SK-N-MC (cell line): ENCODE measurements at places on chromosomes 6 and 20.

- DNase-seq, result no peak
Measured at GRCh38 chr6:1057490-1058135, 254.3 kb upstream of the FOXQ1 start.

- DNase-seq, result no peak
Measured at GRCh38 chr6:10676403-10676802, 18.0 kb downstream of the C6orf52 start.

DNA sequence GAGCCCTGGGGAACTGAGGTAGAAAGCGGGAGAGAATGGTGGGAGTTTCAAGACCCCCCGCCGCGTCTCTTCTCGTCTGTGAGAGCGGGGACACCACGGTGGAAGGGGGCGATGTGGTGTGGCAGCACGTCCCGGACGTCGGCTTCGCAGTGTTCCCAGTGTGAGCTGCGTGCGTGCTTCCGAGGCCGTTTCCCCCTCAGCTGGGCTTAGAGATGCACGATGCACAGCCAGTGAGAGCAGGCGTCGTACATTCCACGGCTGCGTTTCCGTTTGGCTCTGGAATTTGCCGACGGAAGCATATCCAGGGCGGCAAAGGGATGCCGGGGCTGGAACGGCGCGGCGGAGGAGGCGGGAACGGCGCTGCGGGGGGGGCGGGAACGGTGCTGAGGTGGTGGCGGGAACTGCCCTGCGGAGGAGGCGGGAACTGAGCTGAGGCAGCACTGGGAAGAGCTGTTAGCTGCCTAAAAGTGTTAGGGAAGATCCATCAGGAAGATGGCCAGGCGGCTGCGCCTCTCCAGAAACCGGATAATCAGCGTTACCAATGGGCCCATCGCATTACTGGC, 37.7 kb downstream of the KIF25 start:
- peak; percentile 82 for DNase-seq

- no peak for DNase-seq
Measured at GRCh38 chr6:54194067-54194466, 82.8 kb downstream of the MLIP start.

- no peak for DNase-seq
Measured at GRCh38 chr6:133683308-133683580, 205.7 kb upstream of the TCF21 start.

- no peak for DNase-seq
Measured at GRCh38 chr6:151499551-151499950, 5.7 kb downstream of the CCDC170 start.

DNA sequence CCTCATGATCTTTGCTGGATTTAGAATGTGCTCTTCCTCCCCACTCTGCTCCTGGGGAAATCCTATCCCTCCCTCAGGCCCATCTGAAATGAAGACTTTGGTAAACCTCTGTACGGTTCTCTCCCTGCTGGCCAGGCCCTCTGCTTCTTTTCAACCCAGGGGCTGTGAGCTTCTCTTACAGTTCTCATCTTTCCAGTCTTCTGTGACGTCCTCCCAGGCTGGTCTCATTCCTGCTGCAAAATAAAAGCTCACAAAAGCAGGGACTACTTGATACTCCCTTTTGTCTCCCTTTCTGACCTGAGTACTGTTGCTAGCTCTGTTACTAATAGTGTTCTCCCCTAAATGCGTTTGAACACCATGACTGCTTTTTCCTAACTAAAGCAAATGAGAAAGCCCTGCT, 46.3 kb downstream of the UNC5CL start:
- DNase-seq, result no peak

DNA sequence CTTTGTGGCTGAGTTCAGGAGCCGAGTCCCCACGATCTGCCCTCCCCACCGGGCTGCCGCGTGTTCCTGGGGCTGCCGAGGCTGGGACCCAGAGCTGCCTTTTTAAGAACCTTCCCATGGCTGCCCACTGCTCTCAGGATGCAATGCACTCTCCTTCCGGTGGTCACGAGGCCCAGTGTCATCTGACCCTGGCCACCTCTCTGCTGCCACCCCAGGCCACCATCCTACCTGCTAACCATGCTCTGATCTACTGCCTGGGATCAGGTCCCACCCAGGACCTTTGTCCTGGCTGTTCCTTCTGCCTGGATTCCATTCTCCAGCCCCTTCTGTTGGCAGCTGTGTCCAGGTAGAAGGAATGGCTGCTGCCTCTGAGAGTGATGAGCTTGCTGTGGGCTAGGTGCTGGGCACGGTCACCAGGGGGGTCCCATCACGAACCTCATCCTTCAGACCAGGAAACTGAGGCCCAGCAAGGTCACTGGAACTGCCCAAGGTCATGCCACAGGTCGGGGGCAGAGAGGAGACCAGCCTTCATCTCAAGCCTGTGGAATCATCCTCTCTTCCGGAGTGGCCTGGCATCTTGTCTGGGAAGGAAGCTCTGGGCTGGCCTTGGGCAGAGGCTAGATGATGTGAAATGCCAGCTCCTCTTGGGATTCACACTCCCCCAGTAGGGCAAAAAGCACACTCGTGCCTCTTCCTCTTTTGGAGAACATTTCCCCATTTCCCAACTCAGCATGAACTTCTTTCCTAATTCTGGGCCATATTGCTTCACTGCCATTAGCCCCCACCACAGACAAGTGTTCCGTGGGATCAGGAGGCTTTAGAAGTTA, 20.5 kb downstream of the PCK1 start:
- DNase-seq, result no peak

GRCh38 chr6:105569706-105570105, 166.8 kb upstream of the PREP start:
- no peak for DNase-seq

DNA sequence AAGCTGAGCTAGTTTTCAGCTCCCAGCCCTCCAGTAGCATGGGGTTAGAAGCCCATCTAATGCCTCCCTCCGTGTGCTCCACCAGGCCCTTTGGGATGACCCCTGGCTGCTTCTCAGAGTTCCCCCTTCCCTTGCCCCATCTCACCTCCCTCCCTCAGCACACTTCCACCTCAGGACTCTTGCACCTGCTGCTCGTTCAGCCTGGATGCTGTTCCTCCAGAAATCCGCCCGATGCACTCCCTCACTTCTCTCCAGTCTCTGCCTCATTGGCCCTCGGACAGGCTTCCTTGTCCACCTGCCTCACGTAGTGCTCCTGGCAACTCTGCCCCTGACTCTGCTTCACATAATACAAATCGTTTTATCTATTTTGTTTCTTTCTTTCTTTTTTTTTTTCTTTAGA, 26.8 kb downstream of the FGD2 start:
- no peak for DNase-seq

GRCh38 chr20:14780508-14780907, 443.1 kb upstream of the FLRT3 start:
- DNase-seq, result no peak

- DNase-seq, result no peak
Measured at GRCh38 chr6:145312481-145312880, 422.8 kb downstream of the EPM2A start.

DNA sequence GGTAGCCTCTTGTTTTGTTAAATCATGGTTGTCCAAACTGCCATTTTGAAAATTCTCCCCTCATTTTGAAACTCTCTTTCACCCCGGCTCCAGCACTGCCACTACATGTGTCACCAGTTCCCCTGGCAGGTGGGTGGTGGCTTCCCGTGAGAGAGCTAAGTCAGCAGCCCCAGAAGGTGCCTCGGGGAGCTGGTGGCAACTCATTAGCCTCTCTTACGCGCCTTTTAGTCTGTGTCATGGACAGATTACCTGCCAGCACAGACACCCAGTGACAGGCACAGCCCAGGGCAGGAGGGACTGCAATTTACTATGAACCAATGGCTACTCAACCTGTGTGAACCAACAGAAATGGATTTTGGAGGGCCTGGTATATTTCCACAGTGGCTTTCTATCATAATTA, 147.1 kb upstream of the SASH1 start:
- DNase-seq, result no peak

- no peak for DNase-seq
Measured at GRCh38 chr6:142210606-142211005, 63.5 kb downstream of the VTA1 start.

DNA sequence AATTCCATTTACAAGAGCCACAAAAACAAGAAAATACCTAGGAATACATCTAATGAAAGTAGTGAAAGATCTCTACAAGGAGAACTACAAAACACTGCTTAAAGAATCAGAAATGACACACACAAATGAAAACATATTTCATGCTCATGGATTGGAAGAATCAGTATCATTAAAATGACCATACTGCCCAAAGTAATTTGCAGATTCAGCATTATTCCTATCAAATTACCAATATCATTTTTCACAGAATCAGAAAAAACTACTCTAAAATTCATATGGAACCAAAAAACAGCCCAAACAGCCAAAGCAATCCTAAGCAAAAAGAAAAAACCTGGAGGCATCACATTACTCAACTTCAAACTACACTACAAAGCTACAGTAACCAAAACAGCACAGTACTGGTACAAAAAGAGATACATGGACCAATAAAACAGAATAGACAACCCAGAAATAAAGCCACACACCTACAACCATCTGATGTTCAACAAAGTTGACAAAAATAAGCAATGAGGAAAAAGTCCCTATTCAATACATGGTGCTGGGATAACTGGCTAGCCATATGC, 24.3 kb downstream of the REV3L start:
- DNase-seq, result no peak

GRCh38 chr20:31943052-31943471, 8.8 kb downstream of the PDRG1 start:
- no peak for DNase-seq

GRCh38 chr20:18728870-18729224, 84.7 kb upstream of the SCP2D1 start:
- no peak for DNase-seq

GRCh38 chr6:20670750-20671149, 136.5 kb downstream of the CDKAL1 start:
- DNase-seq, result no peak

- DNase-seq, result no peak
Measured at GRCh38 chr6:155641603-155642002, 186.0 kb upstream of the NOX3 start.

DNA sequence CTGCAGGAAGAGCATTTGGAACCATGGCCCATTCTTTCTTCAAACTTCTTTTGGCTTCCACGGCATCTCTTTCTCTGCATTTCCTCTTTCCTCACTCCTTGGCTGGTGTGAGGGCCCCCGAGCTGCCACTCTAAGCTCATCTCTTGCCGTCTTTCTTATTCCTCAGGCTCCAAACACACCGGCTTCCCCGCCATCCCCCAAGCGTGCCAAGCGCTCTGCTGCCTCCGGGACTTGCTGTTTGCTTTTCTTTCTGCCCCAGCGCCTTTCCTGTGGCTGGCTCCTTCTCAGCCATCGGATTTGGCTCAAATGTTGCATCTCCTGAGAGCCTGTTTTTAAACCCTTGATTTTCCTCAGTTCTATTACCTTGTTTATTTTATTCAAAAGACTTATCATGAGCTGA, 172.7 kb downstream of the PACRG start:
- no peak for DNase-seq

- no peak for DNase-seq
Measured at GRCh38 chr20:47816487-47817451, 31.5 kb upstream of the SULF2 start.
